ENCODE measurements at places on chromosomes 6 and 20.

GRCh38 chr6:12090714-12091113, 78.6 kb downstream of the HIVEP1 start:
- DNase-seq, result no peak

DNA sequence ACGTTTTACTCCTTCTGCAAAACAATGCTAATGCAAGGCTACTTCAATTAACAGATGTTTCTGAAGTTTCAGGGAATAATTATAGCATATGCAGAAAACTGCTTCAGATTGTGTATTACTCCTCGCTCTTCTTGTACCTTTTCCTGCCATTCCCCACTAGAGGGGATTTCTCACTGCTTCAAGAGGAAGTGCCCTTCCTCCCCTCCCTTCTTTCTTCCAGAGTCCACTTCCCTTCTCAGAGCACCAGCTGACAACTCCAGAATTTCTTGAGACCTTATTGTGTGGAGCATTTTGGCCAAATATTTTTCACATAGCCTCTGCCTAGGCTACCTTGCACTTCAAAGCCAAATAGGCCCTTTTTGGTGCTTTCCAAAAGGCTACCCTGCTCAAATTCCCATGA, 12.7 kb upstream of the MCUR1 start:
- DNase-seq, result no peak

GRCh38 chr6:32151181-32151862, 417 bp downstream of the PRRT1 start:
- no peak for DNase-seq

DNA sequence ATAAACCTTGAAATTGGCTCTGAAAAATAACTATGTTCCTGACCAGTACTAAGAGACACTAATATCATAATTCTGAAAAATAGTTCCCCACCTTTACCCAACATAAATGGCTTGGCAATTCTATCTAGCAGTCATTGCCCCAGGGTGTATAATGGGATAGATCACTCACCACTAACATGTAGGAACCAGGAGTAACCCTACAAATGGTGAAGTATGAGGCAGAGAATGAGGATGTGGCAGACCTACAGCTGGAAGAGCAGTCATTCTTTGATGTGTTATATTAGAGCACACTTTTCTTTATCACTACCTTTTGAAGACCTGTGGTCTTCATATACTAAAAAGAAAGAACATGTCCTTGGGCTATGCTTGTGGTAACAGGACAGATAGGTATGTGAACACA, 136.5 kb upstream of the SYNDIG1 start:
- DNase-seq, result no peak

DNA sequence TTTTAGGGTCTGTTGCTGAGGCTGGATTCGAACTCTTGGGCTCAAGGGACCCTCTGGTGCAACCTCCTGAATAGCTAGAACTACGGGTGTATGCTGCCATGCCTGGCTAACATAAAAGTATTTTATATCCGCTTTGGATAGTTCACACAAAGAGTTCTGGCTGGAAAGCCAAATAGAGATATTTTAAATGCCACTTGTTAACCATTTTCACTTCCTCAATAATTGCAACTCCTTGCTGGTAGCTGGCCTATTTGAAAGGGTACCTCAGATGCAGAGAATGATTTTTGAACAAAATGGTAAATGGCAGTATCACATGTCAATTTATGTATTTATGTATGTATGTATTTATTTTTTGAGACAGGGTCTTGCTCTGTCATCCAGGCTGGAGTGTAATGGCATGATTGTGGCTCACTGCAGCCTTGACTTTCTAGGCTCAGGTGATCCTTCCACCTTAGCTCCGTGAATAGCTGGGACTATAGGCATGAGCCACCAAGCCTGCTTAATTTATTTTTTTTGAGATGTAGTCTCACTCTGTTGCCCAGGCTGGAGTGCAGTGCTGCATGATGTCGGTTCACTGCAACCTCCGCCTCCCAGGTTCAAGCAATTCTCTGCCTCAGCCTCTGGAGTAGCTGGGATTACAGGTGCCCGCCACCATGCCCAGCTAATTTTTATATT, 12.9 kb upstream of the JARID2 start:
- no peak for DNase-seq

DNA sequence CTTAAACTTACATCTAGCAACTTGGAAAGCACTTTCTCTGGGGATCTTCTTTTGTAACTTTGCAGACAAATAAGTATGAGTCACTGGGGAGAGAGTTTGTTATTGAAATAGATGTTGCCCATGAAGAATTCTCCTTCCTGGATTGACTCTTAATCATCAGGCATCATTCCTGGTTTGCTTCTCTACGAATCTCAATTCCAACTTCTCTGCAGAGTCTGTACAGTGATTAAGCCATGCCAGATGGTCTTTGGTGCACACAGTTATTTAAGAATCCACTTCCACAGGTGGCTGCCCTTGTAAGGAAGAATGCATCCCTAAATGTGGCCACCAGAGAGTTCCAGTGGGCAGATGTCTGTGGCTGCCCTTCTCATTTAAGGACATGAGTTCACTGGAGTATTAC, 25.7 kb downstream of the MYCT1 start:
- no peak for DNase-seq

GRCh38 chr6:5277589-5277988, 16.3 kb downstream of the FARS2 start:
- DNase-seq, result no peak

- DNase-seq, result no peak
Measured at GRCh38 chr20:23131766-23132165, 45.6 kb upstream of the CD93 start.

DNA sequence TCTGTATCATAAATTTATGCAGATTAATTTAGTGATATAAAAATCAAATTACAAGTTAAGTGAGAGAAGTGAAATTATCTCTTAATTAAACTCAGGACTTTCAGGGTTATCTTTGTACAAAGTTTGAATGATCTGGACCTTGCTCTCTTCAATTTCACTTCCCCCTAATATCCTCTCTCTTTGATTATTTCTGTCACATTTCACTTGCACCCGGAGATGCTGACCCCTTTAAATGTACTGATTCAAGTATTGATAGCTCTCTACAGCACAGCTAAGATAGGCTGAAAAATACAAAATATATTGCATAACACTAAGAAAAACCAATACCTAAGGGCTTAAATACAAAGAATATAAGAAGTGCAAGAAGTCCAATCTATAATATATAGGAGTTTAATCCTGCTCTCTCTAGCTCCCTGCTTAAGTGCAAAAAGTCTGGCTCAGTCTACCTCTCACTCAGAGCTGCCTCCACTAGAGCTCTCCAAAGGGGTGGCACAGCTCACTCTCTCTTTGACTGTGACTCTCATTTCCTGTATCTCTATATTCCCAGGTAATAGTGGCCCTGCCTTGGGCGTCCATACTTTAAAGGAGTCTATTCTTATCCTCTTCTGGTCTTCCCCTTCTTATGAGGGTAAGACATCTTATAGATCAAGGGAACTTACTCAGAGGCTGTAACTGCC, 588.4 kb downstream of the RFPL4B start:
- DNase-seq, result no peak

- no peak for DNase-seq
Measured at GRCh38 chr20:37714978-37715672, 21.3 kb downstream of the CTNNBL1 start.

DNA sequence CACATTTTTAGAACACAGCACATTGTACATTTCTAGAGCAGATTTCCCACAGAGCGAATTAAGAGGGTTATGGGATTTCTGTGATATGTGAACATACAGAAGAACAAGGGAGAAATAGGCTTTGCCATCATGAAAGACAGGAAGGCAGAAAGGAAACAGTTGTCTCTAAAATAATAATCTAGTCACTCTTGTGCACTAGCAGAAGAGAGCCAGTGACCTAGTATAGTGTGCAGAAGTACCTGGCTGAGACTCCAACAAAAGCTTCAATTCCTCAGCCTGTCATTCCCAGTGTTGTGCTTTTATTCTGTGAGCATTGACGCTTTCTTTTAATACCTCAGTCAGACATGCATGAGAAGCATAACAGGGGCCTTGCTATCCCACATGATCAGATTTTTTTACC, 17.8 kb upstream of the DCBLD1 start:
- no peak for DNase-seq

- DNase-seq, result peak; percentile 0
Measured at GRCh38 chr6:86192123-86192522, 549.4 kb upstream of the SYNCRIP start.

DNA sequence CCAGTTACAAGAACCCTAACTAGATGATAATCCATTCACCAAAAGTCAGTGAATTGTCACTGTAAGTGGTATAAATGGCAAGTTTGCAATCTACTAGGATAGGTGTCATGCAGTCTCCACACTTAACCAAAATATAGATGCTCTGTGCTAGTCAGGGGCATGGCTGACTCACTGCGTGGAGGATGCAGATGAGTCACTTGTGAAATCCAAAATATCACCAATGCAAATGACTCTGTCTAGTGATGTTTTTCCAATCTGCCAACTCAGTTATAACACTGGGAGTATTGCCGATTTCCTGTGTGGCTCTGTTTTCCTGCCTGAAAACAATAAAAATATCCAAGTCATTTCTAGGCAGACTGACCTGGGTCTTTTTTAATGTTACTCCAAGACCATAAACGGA, 47.8 kb upstream of the NRSN1 start:
- no peak for DNase-seq

- DNase-seq, result no peak
Measured at GRCh38 chr6:97656236-97656635, 373.2 kb upstream of the MMS22L start.

GRCh38 chr20:58585753-58586540, 65.1 kb upstream of the STX16 start:
- no peak for DNase-seq

DNA sequence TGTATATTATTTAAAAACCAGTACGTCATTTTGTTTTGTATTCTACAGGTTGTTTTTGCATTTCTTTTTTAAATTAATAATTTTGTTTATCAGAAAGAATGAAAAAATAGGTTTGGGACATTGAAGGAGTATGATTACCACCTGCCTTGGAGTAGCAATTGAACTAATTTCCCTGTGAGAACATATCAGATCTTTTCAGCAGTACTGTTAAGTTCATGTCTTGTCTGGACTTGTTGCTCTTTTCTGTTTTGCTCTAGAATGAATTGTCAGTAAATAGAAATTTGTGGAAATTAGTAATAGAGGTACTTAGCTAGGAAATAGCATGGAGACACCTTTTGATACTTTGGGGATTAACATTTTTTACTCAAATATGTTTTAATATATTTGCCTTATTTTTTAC, 24.3 kb downstream of the HSF2 start:
- DNase-seq, result no peak

DNA sequence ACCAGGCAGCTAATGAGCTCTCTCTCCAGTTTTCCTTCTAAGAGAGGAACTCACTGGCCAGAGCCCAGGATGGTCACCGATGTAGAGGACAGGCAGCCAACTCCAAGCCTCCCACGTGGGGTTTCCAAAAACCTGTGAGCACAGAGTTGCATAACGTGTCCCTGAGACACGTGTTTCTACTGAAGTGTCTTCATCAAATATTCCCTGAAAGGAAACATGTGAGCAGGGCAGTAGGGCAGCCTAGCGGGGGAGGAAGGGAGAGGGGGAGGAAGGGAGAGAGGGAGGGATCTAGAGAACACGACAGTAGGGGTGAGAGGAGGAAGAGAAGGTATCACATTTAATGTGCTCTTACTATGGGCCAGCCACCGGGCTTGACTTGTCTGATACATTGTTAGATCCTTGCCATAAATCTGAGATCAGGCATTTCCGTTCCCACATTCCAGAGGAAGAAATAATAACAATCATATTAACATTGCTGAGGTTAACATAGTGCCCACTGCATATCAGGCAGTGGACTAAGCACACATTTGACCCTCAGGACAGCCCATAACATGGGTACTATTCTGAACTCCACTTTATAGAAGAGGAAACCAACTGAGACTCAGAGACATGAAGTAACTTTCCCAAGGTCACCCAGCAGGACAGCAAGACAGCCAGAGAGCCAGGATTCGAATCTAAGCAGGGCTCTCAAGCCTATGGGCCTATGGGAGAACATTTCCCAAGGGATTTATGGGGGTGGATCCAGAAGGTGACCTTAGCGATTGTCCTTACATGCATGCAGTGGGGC, 4.5 kb upstream of the SYS1 start:
- DNase-seq, result peak; percentile 71

- DNase-seq, result no peak
Measured at GRCh38 chr20:35698298-35699126, 640 bp downstream of the NFS1 start.

DNA sequence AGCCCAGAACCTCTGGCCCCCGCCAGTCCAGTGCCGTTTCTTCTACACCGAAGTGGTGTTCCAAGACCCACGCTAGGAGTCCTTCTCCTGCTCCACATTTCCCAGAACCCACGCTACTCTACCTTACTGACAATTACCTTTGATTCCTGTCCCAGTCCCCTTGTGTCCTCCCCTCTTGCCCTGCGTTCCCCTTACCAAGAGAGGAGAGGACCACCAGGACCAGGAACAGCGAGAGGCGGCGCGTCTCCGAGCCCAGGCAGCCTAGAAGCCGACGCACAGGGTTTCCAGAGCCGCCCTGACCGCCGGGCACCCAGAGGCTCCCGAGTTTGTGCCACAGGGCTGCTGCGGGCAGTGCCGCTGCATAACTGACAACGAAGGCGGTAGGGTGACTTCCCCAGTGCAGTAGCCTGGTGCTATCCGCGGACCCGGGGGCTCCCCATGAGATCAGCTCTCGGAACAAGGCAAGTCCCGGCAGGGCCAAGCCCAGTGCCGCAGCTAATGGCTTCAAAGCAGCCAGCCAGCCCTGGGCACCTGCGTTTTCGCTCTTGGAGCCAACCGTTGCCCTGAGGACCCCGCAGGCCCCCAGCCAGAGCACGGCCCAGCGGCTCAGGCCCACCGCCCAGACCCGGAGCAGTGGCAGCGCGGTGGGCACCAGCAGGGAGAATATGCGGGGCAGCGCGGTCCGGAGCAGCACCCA, 512 bp downstream of the TAP1 start:
- peak; percentile 22 for DNase-seq

DNA sequence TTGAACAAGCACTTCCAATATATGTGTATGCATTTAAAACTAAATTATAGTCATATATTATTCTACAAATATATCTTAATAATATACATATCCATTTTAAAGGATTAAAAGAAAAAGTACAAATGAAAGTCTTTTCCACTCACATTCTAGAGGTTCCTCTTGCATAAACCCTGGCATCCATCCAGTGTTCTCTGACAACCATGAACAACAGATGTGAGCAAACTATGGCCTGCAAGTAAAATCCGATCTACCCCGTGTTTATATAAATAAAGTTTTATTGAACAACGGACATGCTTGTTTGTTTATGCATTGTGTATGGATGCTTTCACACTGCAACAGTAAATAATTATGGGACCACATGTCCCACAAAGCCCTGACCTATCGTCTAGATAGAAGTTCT, 1122.3 kb downstream of the EPHA7 start:
- no peak for DNase-seq

DNA sequence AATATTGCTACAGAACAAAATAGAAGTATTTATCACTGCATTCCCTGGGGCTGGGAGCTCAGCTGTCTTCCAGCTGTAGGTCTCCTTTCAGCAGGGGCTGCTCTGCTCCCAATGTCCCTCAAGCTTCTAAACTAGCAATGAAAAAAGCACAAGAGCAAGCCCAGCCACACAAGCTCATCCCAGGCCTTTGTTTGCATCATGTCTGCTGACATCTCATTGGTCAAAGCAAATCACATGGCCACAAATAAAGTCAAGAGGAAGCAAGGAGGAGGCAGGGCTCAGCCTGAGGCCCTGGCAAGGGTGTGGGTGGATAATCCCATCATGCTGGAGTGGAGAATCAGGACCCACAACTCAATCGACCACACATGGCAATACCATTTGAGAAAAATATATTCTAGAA, 2.2 kb upstream of the BFSP1 start:
- DNase-seq, result peak; percentile 45

Measured in brain microvascular endothelial cell (primary cell).